ENCODE measurements at places on chromosomes 7 and 10. TPM values are rescaled to one million over a fixed set of nuclear protein-coding genes. Genes with fewer than 3 reads are reported as not detected.

GRCh38 chr7:100483722-100484672, at the start of gene NYAP1:
NYAP1 (plus strand) TSS chr7:100483927; CDS start chr7:100485312, 1,385 bp downstream.
- H3K27ac ChIP-seq = no peak within 1 kb of the TSS
- no peak for DNase-seq
- no peaks in the 10 kb centered on the region for H3K36me3 ChIP-seq
- peaks cover 4% of the 10 kb centered on the region for H3K4me1 ChIP-seq
- peak within 1 kb of the TSS; percentile 69 for H3K4me3 ChIP-seq
- H3K27me3 ChIP-seq = no peaks in the 10 kb centered on the region

C10orf105 gene
- total RNA-seq = not detected

ORC5 gene
- 23.3 TPM for total RNA-seq

PNLIPRP1 gene
- total RNA-seq = not detected

CTAGE4 gene
- 1.3 TPM for total RNA-seq

- H3K36me3 ChIP-seq = no peaks in the 10 kb centered on the region
- no peaks in the 10 kb centered on the region for H3K27me3 ChIP-seq
- H3K4me1 ChIP-seq = peaks cover 26% of the 10 kb centered on the region
- H3K27ac ChIP-seq = no peak overlapping the region
- H3K4me3 ChIP-seq = no peak overlapping the region
Observed at GRCh38 chr7:5559576-5560240, 136.1 kb upstream of the TNRC18 start.

DNA sequence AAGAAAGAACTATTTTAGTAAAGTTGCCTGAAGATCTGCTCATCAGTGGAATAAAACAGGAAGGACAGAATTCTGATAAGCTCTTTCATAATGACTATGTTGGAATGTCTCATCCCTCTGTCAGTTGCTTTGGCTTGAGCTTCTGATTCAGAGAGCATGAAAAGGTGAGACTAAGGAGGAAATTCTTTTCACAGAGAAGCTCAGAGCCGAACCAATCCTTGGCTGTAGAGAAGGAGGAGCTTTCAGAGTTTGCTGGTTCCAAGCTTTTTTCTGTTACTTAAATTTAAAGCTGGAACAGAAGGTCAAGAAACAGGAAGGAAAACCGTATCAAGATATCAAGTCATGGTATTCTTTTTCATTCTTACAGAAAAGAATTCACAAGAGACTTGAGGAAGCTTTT, 24.0 kb downstream of the GSTO2 start:
- peak; percentile 76 for DNase-seq
- no peaks in the 10 kb centered on the region for H3K36me3 ChIP-seq
- H3K27ac ChIP-seq = peak overlapping the region; percentile 64
- H3K4me1 ChIP-seq = peaks cover 18% of the 10 kb centered on the region
- no peak overlapping the region for H3K4me3 ChIP-seq

GRCh38 chr10:60031664-60032063, 125.3 kb upstream of the CCDC6 start:
- H3K36me3 ChIP-seq = no peaks in the 10 kb centered on the region
- no peaks in the 10 kb centered on the region for H3K4me1 ChIP-seq
- no peak overlapping the region for H3K4me3 ChIP-seq
- peak; percentile 17 for DNase-seq
- no peak overlapping the region for H3K27ac ChIP-seq

DNA sequence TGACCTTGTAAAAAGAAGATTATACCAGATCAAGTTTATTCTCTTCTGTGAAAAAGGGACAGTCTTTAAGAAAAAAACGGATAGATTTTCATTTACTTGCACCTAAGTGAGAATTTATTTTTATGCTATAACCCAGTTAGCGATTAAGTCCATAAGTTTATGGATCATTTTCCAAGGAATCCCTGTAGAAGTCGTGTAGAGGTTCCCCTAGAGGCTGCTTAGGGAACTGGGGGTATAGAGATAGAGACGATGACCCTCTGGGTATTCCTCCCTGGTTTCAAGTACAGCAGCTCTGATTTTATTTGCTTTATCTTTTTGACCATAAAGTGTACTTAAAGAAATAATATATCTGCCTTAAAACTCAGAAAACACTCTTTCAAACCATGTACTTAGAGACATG, 648.4 kb upstream of the LRRTM3 start:
- H3K4me1 ChIP-seq = no peaks in the 10 kb centered on the region
- no peak for DNase-seq
- H3K27me3 ChIP-seq = no peaks in the 10 kb centered on the region
- no peak overlapping the region for H3K27ac ChIP-seq
- no peak overlapping the region for H3K4me3 ChIP-seq
- H3K36me3 ChIP-seq = no peaks in the 10 kb centered on the region

GRCh38 chr7:23618241-23618640, 21.1 kb downstream of the CCDC126 start:
- no peaks in the 10 kb centered on the region for H3K27me3 ChIP-seq
- no peaks in the 10 kb centered on the region for H3K36me3 ChIP-seq
- no peaks in the 10 kb centered on the region for H3K4me1 ChIP-seq
- DNase-seq = peak; percentile 6
- no peak overlapping the region for H3K4me3 ChIP-seq

DNA sequence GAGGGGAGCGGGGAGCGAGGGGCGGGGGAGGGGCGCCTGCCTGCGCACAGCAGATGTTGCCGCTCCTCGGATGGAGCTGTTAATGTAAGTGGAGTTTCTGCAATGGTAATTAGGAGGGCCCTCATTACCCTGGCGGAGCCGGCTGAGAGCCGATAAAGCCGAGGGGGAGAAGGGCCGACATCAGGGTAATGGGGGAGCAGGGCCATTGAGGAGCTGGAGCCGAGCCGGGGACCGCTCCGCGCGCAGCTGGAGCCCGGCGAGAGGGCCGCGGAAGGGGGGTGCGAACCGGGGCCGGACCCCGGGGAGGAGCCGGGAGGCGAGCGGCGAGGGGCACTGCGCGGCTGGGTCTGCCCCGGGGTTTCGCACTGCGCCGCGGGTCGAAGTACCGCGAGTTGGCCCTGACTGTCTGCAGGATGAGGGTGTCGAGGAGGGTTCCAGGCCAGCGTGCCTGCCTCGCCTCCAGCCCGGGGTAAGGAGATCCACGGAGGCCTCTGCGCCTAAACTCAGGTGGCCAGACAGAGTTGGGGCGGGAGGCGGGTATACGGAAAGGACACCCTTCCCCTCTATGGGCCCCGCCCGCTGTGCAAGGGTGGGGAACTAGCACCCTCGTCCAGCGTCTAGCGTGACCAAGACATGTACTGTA, 55.0 kb upstream of the LBX1 start:
- no peaks in the 10 kb centered on the region for H3K4me1 ChIP-seq
- no peak for DNase-seq
- no peaks in the 10 kb centered on the region for H3K36me3 ChIP-seq
- no peak overlapping the region for H3K27ac ChIP-seq

SYT15 gene
- 1.2 TPM for total RNA-seq

GRCh38 chr10:15817409-15818046, 42.8 kb downstream of the MINDY3 start:
- no peaks in the 10 kb centered on the region for H3K27me3 ChIP-seq
- H3K4me1 ChIP-seq = no peaks in the 10 kb centered on the region
- H3K27ac ChIP-seq = no peak overlapping the region

- H3K4me3 ChIP-seq = no peak overlapping the region
- no peaks in the 10 kb centered on the region for H3K36me3 ChIP-seq
- no peak overlapping the region for H3K27ac ChIP-seq
- H3K4me1 ChIP-seq = no peaks in the 10 kb centered on the region
Observed at GRCh38 chr10:29057822-29058331, 231.0 kb upstream of the LYZL1 start.

DNA sequence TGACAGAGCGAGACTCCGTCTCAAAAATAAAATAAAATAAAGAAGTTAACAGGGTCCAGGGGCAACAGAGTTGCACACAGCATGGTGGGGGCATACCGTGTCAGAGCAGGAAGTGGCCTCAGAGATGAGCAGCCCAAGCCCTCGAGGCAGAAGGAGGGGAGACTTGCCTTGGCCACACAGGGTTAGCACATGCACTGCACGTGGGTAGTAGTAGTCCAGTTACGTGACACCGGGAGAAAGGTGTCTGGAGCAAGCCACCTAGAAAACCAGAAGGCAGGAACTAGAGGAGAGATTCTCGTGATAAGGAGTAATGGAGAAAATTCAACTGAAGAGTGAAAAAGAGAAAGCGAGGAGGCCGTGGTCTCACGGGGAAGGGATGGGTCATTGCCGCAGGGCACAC, 9.8 kb upstream of the DENND2A start:
- H3K4me1 ChIP-seq = peaks cover 10% of the 10 kb centered on the region
- H3K27ac ChIP-seq = no peak overlapping the region
- H3K27me3 ChIP-seq = no peaks in the 10 kb centered on the region

- peak; percentile 54 for DNase-seq
- H3K27ac ChIP-seq = peak overlapping the region; percentile 71
- H3K36me3 ChIP-seq = no peaks in the 10 kb centered on the region
- no peak overlapping the region for H3K4me3 ChIP-seq
- no peaks in the 10 kb centered on the region for H3K27me3 ChIP-seq
Observed at GRCh38 chr10:100043796-100044195, 34.0 kb upstream of the DNMBP start.

DNA sequence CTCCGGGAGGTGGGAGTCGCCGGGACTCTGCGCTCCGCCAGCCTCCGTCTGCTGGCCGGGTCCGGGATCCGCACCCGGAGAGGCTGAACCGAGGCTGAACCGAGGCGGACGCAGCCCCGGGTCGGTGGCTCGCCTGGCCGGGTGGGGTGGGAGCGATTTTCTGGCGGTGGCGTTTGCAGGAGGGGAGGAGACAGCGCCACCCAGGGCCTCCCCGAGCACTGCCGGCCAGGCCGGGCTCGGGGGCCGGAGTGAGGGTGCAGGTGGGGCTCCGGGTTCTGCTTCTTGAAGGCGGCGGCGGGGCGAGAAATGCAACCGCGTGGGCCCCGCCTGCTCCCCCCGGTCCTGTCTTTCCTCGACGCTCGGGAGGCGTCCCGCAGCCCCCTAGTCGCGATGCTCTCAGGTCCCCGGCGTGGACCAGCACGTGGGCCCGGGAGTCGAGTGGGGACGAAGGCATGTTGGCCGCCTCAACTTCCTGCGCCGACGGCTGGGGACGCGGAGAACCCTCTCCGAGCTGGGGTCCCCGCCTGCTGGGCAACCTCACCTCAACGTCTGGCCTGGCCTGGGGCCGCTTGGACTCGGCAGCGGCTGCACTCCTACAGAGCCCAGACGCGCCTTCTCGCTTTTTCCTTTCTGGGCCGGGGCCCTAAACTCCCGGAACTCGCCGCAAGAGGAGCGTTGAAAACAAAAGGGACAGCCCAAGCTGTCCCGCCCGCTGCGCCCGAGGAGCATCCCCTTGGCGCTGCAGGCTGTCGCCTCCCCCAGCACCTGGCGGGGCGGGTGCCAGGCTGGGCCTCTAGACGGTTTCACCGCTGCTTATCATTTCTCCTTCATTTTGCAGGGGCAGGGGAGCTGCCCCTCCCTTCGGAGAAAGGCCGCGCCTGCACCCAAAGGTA, 25.2 kb upstream of the VAX1 start:
- peaks cover 94% of the 10 kb centered on the region for H3K27me3 ChIP-seq
- peak; percentile 20 for DNase-seq
- H3K27ac ChIP-seq = no peak overlapping the region
- H3K4me1 ChIP-seq = no peaks in the 10 kb centered on the region
- no peak overlapping the region for H3K4me3 ChIP-seq

- no peaks in the 10 kb centered on the region for H3K36me3 ChIP-seq
- H3K4me1 ChIP-seq = peaks cover 22% of the 10 kb centered on the region
- no peaks in the 10 kb centered on the region for H3K27me3 ChIP-seq
- peak overlapping the region; percentile 13 for H3K4me3 ChIP-seq
- H3K27ac ChIP-seq = no peak overlapping the region
Observed at GRCh38 chr7:93914581-93915066, 6.9 kb upstream of the GNG11 start.

NRCAM gene
- 11.0 TPM for total RNA-seq
